ENCODE measurements at places on chromosomes 11 and 22. TPM values are rescaled to one million over a fixed set of nuclear protein-coding genes. Genes with fewer than 3 reads are reported as not detected.

CCDC157 gene
- total RNA-seq: 0.58 TPM

PPARA gene
- total RNA-seq: 101 TPM

IGLL1 gene
- not detected for total RNA-seq

MS4A2 gene
- 0.41 TPM for total RNA-seq

SEZ6L gene
- 0.16 TPM for total RNA-seq

OR52E8 gene
- total RNA-seq: not detected

PRAME gene
- total RNA-seq: not detected

OR52A1 gene
- not detected for total RNA-seq

NRGN gene
- total RNA-seq: 5.0 TPM

TPBGL gene
- total RNA-seq: 0.16 TPM

DCDC1 gene
- total RNA-seq: not detected

OR4D6 gene
- total RNA-seq: not detected

MAPK11 gene
- 7.8 TPM for total RNA-seq

OR5A1 gene
- not detected for total RNA-seq

SAAL1 gene
- 6.8 TPM for total RNA-seq

SYTL2 gene
- total RNA-seq: 3.8 TPM

SPDYC gene
- total RNA-seq: not detected

HIPK3 gene
- 247 TPM for total RNA-seq

SYT8 gene
- total RNA-seq: not detected

BIK gene
- 0.41 TPM for total RNA-seq

SPON1 gene
- total RNA-seq: 9.4 TPM

LMO1 gene
- total RNA-seq: 2.3 TPM

TMPRSS13 gene
- not detected for total RNA-seq

SLC22A9 gene
- not detected for total RNA-seq

SGSM1 gene
- total RNA-seq: 8.8 TPM

VWA5A gene
- total RNA-seq: 4.6 TPM

RIC3 gene
- 12.9 TPM for total RNA-seq

YWHAH gene
- total RNA-seq: 67.2 TPM

PANX3 gene
- not detected for total RNA-seq

ISX gene
- not detected for total RNA-seq

ME3 gene
- total RNA-seq: 33.4 TPM

SLC22A25 gene
- not detected for total RNA-seq

FAM89B gene
- total RNA-seq: 40.9 TPM

ALDH3B1 gene
- 3.7 TPM for total RNA-seq

TBX10 gene
- total RNA-seq: 0.14 TPM
